WTC11 (cell line): ENCODE measurements at places on chromosomes 12 and 14.

DNA sequence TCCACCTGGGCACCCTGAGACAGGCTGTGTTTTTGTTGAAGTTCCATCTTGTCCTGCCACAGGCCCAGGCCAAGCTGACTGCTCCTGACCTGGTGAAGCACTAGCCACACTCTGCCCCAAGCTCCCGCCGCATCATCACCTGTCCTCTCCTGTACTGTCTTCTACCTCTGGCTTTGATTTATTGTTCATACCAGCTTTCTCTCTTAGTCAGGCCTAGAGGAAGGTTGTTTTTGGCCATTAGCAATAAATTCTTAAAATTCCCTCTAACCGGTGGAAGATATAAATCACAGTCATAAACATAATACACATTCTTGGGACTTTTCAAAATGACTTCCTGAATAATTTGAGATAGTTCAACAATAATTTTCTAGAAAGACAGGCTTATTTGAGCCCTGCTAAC is 169.4 kb downstream of the DAD1 start:
- peaks cover 17% of the 10 kb centered on the region for H3K4me1 ChIP-seq
- H3K4me3 ChIP-seq: no peak overlapping the region
- DNase-seq: no peak
- H3K27ac ChIP-seq: no peak overlapping the region

DNA sequence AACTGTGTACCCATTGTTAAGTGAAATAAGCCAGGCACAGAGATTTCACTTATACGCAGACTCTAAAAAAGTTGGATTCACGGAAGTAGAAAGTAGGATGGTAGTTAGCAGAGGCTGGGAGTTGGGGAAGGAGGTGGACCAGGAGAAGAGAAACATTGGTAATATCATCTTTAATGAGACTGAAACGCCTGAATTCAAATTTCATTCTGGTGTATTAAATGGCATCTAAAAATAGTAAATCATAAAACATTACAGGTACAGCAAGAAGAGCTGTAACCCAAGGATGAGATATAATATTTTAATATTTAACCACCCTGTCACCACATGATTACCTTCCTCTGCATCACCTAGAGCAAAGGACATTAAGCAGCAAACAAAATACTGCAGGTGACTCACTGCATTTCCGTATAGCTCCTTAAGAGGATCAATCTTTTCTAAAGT is 99.4 kb downstream of the EPS8 start:
- DNase-seq: no peak
- H3K4me1 ChIP-seq: peaks cover 12% of the 10 kb centered on the region
- no peaks in the 10 kb centered on the region for H3K36me3 ChIP-seq
- H3K4me3 ChIP-seq: no peak overlapping the region

- H3K27me3 ChIP-seq: peaks cover 88% of the 10 kb centered on the region
- 0 out of 2 replicates have a peak, but pooled peaks cover 3% of the 10 kb centered on the region for H3K4me1 ChIP-seq
- H3K4me3 ChIP-seq: no peak overlapping the region
- H3K36me3 ChIP-seq: no peaks in the 10 kb centered on the region
Observed at GRCh38 chr14:24343795-24344660, 4.2 kb upstream of the RIPK3 start.

GRCh38 chr12:110750784-110751461 is 8.2 kb upstream of the PPP1CC start:
- H3K27ac ChIP-seq: no peak overlapping the region
- H3K36me3 ChIP-seq: no peaks in the 10 kb centered on the region
- no peak for DNase-seq
- no peak overlapping the region for H3K4me3 ChIP-seq
- no peaks in the 10 kb centered on the region; the same call in 1 of the 2 replicates for H3K27me3 ChIP-seq

- peaks cover 41% of the 10 kb centered on the region for H3K4me1 ChIP-seq
- H3K27me3 ChIP-seq: no peaks in the 10 kb centered on the region; the same call in 1 of the 2 replicates
- DNase-seq: no peak
- H3K36me3 ChIP-seq: peaks cover 53% of the 10 kb centered on the region
- H3K27ac ChIP-seq: peak overlapping the region; percentile 92
Observed at GRCh38 chr12:56682323-56682722, 5.8 kb downstream of the PTGES3 start.

DNA sequence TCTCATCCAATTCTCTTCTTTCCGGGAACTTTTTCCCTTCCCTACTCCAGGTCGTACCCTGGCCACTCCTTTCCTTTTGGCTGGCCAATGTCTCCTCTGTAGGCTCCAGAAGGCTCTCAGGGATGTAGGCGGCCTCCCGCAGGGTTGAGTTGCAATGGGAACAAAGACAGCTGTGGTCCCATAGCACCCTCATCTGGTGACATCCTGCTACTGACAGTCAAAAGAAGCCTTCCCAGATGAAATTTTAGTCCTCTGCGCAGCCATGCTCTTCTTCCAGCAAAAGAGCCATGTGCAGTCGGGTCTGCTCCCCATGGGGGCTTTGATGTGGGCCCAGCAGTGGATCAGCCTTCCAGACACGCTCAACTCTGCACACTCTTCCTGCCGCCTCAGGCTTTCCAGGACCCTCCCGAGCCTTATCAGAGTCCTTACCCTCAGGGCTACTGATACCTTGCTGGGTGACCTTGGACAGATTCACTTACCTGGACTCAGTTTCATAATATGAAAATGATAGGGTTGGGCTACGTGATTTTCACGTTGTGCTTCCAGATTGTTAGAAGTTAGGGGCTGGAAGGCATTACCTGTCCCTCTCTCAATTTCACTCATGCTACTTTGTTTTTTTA is 5.5 kb upstream of the CELA1 start:
- H3K36me3 ChIP-seq: peaks cover 1% of the 10 kb centered on the region; the same call in 1 of the 2 replicates
- H3K27ac ChIP-seq: no peak overlapping the region
- H3K27me3 ChIP-seq: no peaks in the 10 kb centered on the region; the same call in 1 of the 2 replicates
- peaks cover 10% of the 10 kb centered on the region for H3K4me1 ChIP-seq
- H3K4me3 ChIP-seq: no peak overlapping the region
- DNase-seq: peak; percentile 84

DNA sequence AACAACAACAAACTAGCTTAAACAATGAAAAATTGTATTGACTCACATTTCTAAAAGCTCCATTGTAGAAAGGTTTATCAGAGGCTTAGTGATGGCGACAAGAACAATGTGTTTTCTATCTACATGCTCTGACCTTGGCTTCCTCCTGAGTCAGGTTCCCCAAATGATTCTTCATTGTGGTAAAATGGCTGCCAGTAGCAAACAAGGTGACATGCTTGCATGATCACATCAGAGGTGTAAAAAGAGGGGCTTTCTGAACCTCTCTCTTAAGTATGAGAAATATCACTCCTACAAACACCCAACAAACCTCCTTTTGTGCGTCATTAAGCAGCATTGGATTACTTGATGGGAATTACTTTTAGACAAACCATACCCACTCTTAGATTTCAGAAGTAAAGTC is 252.4 kb upstream of the SYT1 start:
- H3K4me3 ChIP-seq: no peak overlapping the region
- no peak for DNase-seq
- peaks cover 10% of the 10 kb centered on the region for H3K27me3 ChIP-seq
- H3K36me3 ChIP-seq: peaks cover 9% of the 10 kb centered on the region

DNA sequence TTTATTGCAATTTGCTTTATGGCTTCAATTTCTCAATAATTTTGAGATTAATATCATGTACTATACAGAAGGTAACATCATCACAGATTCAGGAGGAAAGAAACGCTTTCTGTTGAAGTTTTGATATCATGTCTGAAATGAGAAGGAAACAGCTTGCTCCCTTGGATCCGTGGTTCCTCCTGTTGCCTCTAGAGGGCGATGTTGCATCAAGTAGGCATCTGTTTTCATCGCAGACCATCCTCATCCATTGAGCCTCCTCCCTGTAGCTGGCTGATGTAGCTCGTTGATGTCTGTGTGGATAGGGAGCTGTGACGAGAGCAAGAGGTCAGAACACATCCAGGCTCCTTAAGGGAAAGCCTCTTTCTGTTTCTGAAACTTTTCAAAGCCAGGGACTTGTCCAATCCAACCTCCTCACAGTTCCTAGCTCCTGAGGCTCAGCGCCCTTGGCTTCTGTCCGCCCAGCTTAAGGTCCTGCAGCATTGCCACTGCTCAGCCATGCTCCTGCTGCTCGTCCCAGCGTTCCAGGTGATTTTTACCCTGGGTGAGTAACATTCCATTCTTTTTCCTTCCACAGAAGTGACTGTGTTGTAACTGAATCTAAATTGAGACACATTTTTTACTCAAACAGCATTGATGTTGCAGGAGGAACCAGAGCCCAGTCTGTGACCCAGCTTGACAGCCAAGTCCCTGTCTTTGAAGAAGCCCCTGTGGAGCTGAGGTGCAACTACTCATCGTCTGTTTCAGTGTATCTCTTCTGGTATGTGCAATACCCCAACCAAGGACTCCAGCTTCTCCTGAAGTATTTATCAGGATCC is 304.8 kb upstream of the OR4E1 start:
- H3K4me1 ChIP-seq: no peaks in the 10 kb centered on the region
- no peaks in the 10 kb centered on the region for H3K36me3 ChIP-seq
- peaks cover 30% of the 10 kb centered on the region for H3K27me3 ChIP-seq
- peak; percentile 67 for DNase-seq
- no peak overlapping the region for H3K27ac ChIP-seq
- no peak overlapping the region for H3K4me3 ChIP-seq

- DNase-seq: peak; percentile 70
- H3K27ac ChIP-seq: no peak overlapping the region
- peak overlapping the region; percentile 73 for H3K4me3 ChIP-seq
- peaks cover 39% of the 10 kb centered on the region for H3K27me3 ChIP-seq
- no peaks in the 10 kb centered on the region for H3K36me3 ChIP-seq
- H3K4me1 ChIP-seq: peaks cover 11% of the 10 kb centered on the region
Observed at GRCh38 chr14:54902143-54902520, 494 bp downstream of the GCH1 start.

DNA sequence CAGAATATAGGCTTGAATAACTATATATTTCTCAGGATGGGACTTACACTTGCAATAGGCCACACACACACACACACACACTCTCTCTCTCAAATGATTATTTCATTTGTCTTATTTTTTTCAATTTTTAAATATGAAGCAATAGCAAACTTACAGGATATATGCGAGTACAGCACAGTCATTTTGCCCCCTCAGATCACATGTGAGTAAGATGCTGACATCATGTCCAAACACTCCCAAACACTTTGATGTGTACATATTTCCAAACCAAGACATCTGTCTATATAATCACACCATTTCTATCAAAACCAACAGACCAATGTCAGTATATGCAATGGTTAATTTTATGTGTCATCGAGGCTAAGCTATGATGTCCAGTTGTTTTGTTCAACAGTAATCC is 1535.9 kb upstream of the FLRT2 start:
- H3K4me1 ChIP-seq: no peaks in the 10 kb centered on the region
- no peak for DNase-seq
- H3K36me3 ChIP-seq: 0 out of 2 replicates have a peak, but pooled peaks cover 3% of the 10 kb centered on the region
- no peak overlapping the region for H3K4me3 ChIP-seq
- H3K27me3 ChIP-seq: no peaks in the 10 kb centered on the region

- no peaks in the 10 kb centered on the region for H3K4me1 ChIP-seq
- no peak for DNase-seq
- no peak overlapping the region for H3K4me3 ChIP-seq
Observed at GRCh38 chr12:27304856-27305255, 27.8 kb upstream of the BMAL2 start.

DNA sequence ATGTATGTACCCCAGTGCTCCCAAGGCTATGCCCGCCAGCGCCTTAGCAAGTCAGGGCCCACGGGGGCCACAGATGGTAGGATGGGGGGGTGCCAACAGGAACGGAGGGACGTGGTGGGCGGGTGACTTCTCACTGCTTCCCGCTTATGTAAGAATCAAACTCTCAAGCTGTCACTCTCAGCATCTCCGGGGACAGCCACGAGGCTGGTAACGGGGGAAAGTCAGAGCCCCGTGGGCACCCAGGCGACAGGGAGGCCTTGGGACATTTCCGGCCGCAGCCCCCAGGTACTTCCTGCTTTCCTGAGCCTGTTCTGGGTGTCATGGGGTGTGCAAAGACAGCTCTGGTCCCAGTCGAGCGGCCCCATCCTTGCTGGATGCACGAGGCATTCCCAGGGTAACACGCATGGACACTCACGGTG is 59.3 kb downstream of the TESC start:
- H3K27ac ChIP-seq: peak overlapping the region; percentile 12; the same call in 1 of the 2 replicates
- peaks cover 23% of the 10 kb centered on the region for H3K4me1 ChIP-seq
- no peaks in the 10 kb centered on the region for H3K36me3 ChIP-seq
- no peak for DNase-seq
